Sigmoid colon (tissue), 7 donors: ENCODE measurements at places on chromosomes 16 and 17. TPM values are rescaled to one million over a fixed set of nuclear protein-coding genes. Genes with fewer than 3 reads are reported as not detected.
A peak's percentile ranks its signal among the peaks of the same experiment; 100 is the strongest.

DNA sequence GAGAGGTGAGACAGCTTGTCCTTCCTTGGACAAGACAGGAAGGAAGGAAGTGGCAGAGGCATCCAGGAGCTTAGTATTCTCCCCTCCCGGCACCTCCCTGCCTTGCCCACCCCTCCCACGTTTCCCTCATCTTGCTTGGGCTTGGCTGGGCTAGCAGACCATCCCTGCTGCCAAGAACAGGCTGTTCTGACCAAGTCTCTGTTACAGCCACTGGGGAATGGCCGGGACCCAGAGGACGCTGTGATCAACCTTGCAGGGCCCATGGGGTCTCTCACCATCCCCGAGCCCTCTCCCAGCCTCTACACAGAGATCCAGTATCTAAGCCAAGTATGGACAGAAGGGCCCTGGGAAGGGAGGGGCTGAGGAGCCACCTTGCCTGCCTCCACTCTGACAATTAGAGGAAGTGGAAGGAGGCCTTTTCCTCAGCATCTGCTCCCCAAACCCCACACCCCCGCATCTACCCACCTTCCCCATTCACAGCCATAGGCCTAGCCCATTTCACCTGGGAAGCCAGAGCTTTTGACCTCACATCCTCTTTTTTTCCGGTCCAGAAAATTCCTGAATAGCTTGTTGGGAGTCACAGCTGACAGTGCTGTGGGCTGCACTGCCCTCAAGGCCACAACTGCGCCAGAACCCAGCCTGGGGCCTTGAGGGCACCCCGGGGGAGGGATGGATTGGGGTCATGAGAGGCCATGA, 14.1 kb downstream of the CD300LG start:
- peak; percentile 67 for DNase-seq

- DNase-seq: no peak
Observed at GRCh38 chr17:8728971-8729370, 15.7 kb downstream of the CCDC42 start.

- no peak for DNase-seq
Observed at GRCh38 chr16:2848933-2849725, 8.8 kb downstream of the PRSS22 start.

GRCh38 chr17:34567691-34568465, 11.5 kb upstream of the TMEM132E start:
- DNase-seq: no peak

GRCh38 chr16:84156342-84156784, 11.3 kb downstream of the DNAAF1 start:
- DNase-seq: no peak

Gene MYH11
- total RNA-seq: 4,282 TPM

DNA sequence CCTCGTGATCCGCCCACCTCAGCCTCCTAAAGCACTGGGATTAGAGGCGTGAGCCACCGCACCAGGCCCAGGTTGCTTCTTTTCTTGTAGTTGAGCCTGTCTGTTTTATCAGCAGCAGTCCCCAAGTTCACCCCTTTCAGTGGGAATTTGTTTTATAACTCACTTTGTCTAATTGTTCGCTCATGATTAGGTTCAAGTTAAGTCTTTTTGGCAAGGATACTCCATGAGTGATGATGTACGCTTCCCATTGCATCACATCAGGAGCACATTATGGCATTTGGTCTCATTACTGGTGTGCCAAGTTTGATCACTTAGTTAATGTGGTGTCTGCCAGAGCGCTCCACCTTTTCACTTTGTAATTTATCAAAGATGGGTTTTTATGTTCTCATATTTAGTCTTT, 14.4 kb upstream of the GJD3 start:
- DNase-seq: no peak

GRCh38 chr16:70341600-70341999, 5.1 kb upstream of the DDX19A start:
- no peak for DNase-seq

GRCh38 chr17:14840616-14841231, 424.4 kb downstream of the PMP22 start:
- no peak for DNase-seq

Gene ENPP7
- total RNA-seq: not detected

Gene NTN1
- 20.3 TPM for total RNA-seq

DNA sequence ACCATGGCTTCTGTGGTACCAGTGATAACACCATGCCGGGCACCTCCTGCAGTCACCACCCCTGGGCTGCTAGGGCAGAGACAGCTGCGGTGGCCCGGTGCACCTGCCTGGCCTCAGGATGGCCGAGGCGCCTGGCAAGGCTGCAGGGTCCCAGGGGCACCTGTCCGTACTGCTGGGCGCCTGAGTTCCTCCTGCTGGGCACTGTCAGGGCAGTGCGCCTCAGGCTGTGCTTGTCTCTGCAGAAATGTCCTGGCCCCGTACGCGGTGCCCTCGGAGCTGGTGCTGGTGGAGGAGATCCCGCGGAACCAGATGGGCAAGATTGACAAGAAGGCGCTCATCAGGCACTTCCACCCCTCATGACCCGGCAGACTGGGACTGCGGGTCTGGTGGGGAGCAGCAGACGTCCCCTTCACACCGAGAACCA, 17.7 kb upstream of the CDH15 start:
- DNase-seq: no peak

- no peak for DNase-seq
Observed at GRCh38 chr17:55157165-55157564, 107.6 kb upstream of the HLF start.

DNA sequence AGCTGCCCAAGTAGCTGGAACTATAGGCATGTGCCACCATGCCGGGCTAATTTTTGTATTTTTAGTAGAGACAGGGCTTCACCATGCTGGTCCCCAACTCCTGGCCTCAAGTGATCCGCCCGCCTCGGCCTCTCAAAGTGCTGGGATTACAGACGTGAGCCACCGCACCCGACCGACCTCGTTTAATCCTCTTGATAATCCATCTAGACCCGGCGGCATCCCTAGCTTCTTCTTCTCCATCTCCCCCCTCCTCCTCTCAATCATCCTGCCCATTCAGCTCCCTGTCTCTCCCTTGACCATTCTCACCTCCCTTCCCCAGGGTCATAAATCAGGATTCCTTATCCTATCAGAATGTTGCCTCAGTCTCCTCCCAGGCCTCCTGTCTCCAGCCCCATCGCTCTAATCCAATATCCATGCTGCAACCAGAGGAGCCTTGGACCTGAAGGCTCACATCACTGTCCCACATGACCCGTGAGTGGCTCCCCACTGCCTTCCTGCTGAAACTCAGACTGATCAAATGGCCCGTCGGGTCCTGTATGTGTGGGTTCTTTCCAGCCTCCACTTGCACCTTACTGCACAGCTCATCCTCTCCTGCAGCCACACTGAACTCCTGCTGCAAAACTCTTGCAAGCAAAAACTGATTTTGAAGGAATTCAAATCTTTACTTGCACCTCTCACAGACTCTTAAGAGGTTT, 74.1 kb upstream of the CDH5 start:
- DNase-seq: peak; percentile 52

Gene USP43
- total RNA-seq: not detected

DNA sequence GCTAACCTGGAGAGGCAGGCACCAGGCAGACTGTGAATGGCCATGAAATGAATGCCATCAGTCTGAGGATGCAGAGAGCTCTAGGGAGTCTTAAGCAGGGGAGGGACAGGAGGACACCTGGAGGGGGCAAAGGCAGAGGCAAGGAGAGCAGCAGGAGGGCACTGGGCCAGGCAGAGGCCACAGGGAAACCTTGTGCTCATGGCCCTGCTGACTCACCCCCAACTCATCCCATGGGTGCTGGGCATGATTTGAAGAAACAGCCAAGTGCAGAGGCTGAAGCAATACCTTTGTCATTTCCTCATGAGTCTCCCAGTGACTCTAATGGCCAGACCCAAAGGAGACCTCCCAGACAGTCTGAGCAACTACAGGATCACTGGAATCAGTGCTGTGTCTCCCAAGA, 141.4 kb downstream of the TMEM132E start:
- DNase-seq: no peak

Gene NPLOC4
- 59.7 TPM for total RNA-seq

Gene ADAD2
- total RNA-seq: 0.36 TPM

DNA sequence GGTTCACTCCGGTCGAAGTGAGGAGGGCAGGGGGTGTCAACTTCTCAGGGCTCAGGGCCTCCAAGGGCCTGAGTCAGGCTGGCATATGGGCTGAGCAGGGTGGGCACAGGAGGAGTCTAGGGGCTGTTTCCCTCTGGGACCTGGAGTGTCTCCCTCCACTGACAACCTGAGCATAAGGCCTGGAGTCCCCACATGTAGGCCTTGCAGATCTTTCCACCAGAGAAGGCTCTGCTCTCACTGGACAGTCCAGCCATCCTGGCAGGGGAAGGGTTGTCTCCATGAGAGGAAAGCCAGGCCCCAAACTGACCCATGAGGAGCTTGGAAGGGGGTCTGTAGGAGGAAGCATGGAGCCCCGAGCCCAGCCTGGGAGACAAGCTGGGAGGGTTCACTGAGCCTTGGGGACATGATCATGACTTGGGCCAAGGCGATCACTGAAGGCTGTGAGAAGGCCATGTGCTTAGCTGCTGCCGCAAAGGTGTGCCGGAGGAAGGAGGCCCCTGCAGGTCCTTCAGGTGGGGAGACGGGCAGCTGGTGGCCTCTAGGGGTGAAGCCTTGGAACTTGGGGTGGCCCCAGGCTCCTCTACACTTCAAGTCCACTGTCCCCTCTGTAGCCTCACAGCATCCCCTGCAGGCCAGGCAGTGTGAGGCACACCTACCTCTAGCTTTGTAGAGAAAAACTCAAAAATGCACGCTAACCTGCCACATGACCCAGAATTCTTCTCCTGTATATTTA, 9.9 kb downstream of the CMTM2 start:
- peak; percentile 71 for DNase-seq

DNA sequence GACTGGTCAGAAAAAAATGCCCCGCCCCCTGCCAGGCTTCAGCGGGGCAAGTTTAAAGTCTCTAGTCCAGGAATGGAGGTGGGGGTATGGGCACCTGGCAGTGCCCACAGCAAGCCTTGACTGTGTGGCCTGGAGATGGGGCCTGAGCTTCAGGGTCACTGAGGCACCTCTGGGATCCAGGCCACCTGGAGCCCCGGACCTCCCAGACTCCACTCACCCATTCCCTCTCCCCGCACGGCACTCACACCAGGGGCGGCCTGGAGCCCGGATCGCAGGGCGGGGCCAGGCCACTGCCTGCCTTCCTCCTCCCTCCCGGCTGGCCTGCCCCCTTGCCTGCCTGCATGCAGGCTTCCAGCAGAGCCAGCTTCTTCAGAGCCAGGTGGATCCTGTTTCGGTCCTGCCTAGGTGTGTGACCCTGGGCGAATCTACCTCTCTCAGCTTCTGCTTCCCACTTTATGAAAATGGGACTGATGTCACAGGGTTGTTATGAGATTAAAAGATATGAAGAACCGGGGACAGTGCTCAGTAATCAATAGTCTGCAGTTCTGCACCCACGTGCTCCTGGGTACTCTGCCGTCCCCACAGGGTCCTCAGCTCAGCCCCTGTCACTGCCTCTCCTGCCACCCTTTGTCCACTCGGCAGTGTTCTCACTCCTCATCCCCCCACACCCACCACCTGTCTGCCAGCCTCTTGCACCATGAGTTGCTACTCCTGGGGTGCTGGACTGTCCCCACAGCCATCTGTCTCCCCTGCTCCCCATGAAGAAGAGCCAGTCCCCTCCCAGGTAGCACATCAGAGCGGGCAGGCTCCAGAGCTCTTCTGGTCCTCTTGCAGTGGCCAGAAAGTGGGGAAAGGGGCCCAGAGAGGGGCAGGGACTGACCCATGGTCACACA, 1.2 kb upstream of the TCAP start:
- no peak for DNase-seq

- no peak for DNase-seq
Observed at GRCh38 chr16:81523387-81524115, 78.9 kb downstream of the CMIP start.

DNA sequence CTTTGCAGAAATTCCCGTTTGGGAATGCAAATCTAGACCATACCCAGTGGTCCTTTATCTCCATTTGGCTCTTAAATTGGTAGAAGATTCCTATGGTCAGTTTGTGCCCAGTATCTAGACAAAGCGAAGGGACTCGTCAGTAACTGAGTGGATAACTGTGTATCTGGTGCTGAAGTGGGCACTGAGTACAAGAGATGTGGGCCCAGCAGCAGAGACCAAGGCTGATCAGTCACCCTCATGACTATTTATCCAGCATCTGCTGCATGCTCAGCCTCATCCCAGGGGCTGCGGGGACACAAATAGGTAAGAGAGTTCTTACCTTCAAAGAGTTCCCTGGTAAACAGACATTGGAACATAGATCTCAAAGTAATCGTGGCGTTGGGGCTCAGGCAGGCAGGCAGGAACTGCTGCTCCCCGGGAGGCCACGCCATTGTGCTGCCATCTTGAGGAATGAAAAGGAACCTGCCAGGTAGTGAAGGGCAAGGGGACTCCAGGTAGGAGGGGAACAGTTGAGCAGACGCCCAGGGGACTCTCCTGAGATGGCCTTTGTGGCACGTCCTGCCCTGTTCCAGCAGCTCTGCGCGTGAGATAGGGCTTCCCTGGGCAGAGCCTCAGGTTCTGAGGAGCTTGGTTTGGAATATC, 10.3 kb downstream of the NT5M start:
- peak; percentile 55 for DNase-seq
